Caco-2 (cell line): ENCODE measurements at places on chromosomes 4 and X. TPM values are rescaled to one million over a fixed set of nuclear protein-coding genes. Genes with fewer than 3 reads are reported as not detected.

The VCX2 gene
- total RNA-seq = not detected in 2 replicates

The TMEM255A gene
- 2.9 and 3.8 TPM in 2 replicates for total RNA-seq

The CXorf66 gene
- total RNA-seq = not detected in 2 replicates

The RASGEF1B gene
- 24.8 and 32.3 TPM in 2 replicates for total RNA-seq

The UGT2B11 gene
- 0.35 TPM in 1 of 2 replicates, not detected in the other for total RNA-seq

The HTRA3 gene
- total RNA-seq = 0.63 and 0.66 TPM in 2 replicates
